ENCODE measurements at places on chromosomes 7 and 10.

DNA sequence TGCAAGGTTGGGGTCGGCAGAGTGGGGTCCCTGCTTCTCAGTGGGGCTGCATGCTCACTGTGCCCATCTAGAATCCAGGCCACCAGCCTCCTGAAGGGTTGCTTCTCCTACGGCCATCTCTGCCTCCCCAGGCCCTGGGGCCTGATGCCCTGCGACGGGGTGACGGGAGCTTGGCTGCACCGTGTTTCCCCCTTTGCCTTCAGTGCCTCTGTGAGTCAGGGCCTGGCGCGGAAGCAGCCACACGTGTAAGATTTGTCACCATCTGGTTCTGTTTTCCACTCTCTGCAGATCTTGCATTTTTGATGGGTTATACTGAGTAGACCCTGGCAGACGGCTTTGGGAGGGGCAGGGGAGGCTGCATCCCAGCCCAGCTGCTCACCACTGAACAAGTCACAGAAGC lies 7.2 kb downstream of the ADAMTS14 start:
- DNase-seq, result no peak

DNA sequence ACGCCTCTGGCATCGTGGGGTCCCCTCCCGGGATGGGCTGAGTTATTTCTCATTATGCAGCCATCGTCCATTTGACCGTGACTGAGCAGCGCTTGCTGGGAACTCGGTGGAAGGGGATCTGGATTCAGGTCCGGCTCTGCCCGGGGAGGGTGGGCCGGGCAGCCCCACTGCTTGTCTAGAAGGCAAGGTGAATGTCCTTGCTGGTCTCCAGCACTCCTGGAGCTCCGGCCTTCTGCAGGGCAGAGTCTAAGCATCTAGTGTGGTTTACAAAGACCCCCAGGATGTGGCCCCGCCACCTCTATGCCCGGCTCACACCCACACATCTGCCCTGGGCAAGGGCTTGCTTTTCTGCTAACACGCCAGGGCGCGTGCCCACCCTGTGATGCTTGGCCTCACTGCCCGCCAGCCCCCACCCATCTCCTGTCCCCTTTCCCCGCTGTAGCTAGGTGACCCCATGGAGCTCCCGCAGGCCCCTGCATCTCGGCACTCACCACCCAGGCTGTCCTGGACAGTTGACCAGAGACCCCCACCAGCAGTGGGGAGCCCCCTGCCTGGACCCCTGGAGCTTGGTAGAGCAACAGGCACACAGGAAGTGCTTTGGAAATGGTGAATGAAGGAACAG lies 151.0 kb upstream of the CHST15 start:
- DNase-seq, result no peak

DNA sequence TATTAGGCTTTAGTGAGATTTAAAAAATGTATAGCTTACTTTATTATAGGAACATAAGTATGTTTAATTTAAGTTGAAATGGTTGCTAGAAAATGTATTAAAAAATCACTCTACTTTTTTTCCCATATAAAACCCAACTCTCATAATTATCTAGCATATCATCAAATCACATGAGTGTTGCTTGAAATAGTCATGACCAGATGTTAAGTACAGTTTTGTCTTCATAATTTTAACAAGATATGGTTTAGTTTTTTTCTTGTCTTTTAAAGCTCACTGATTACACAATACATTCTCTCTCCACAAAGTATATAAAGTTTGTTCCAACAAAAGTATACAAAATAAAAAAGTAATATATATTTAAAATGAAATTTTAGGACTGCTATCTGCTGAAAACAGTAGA lies 82.8 kb downstream of the HGF start:
- no peak for DNase-seq

DNA sequence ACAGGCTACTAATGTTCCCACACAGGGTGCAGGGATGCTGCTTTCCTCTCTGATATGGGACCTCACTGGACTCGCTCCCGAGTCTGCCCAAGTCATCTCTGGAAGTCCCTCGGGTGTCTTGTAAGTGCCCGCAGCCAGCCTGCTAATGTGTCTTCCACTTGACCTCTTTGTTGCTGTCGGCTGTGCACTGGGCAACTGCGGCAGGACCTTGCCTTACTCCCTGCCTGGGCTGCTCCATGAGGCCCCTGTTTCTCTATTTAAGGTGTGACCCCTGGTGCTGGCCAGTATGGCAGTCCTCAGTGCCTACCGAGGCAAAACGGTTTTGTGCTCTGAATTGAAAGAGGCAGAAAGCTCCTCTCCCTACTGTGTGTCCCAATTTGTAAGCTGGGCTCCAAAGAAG lies 88.8 kb upstream of the DUSP5 start:
- DNase-seq, result no peak

- DNase-seq, result no peak
These were observed 33.3 kb downstream of the A1CF start for GRCh38 chr10:50851884-50852671.

DNA sequence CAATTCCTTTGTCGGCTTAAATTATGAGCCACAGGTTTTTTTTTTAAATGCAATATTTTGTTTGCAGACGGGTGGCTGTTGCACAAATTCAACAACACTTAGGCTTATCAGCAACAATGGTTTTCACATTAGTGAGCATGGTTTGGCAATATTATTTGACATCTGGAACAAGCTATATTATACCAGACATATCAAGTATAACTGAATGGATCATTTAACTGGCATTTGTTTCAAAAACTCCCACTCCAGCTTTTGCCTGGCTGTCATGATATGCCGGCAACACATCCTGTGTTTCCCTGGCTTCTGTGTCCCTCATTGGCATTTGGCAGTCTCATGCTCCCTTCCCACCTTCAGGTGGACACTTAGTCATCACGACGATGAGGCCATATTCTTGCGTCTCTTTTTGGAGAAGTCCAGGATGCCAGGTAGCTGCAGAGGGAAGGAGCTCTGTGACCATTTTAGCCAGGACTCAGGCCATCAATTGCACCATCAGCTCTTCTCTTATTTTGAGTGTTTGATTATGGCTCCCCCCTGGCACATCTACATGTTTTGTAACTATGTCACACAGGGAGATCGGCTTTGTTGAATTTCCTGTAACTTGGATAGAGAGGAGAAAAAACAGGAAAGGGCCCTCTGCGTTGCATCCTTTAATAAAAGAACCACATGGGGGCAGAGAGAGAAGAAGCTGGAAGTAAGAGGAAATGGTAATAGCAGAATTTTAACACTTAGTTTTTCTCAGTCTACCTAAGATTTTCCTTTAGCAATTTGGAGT lies 413.9 kb downstream of the LRMDA start:
- DNase-seq, result no peak

- no peak for DNase-seq
These were observed 651 bp downstream of the MYO3A start for GRCh38 chr10:25934621-25935139.

- no peak for DNase-seq
These were observed 19.0 kb downstream of the CALML5 start for GRCh38 chr10:5480162-5480941.

GRCh38 chr10:130808686-130809085 lies 502.8 kb downstream of the TCERG1L start:
- DNase-seq, result no peak

DNA sequence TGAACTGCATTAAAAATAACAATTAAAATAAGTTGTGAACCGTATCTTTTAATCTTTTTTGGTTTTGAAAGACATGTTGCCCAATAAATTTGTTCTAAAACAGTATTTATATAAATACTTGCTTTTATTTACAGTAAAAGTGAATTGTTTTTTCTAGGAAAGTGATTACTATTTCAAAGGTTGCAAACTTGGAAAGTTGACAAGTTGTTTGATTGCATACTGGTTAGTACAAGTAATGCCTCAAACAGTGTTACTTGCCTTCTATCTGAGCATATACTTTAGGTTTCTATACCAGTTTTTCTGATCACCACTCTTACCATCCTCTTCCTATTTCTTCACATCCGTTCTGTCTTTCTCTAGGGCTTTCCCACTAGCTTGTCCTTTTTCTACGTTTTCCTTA lies 212.6 kb downstream of the FOXP2 start:
- DNase-seq, result no peak

GRCh38 chr7:105790996-105791395 lies 85.4 kb downstream of the ATXN7L1 start:
- DNase-seq, result no peak

- no peak for DNase-seq
These were observed 11.8 kb upstream of the PDCD4 start for GRCh38 chr10:110859973-110860376.

DNA sequence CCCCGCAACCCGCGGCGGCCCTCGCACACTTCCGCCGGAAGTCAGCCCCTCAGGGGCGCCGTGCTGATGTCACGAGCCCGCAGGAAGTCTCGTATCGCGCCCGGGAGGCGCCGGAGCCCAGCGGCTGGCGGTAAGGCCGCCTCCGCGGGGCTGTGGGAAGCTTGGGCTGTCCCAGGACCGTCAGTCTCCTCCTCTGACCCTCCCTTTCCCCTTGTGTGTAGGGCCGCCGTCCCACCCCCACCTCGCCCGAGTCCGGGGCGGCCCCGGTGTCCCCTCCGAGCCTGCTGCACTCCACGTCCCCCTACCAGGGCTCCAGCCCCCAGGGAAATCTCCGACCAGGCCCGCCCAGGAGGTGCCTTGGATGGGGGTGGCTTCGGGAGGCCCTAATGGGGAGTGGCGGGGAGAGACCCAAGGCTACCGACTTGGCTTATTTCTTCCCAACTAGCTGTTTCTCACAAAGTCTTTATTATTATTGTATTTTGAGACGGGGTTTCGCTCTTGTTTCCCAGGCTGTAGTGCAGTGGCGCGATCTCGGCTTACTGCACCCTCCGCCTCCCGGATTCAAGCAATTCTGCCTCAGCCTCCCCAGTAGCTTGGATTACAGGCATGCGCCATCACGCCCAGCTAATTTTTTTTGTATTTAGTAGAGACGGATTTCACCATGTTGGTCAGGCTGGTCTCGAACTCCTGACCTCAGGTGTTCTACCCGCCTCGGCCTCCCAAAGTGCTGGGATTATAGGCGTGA lies at the start of gene ZDHHC4:
Gene ZDHHC4 (plus strand): TSS at position 86 of the 745 bp plus-strand sequence. CDS start 3,108 bp downstream, outside the sequence.
- DNase-seq, result peak; percentile 75

DNA sequence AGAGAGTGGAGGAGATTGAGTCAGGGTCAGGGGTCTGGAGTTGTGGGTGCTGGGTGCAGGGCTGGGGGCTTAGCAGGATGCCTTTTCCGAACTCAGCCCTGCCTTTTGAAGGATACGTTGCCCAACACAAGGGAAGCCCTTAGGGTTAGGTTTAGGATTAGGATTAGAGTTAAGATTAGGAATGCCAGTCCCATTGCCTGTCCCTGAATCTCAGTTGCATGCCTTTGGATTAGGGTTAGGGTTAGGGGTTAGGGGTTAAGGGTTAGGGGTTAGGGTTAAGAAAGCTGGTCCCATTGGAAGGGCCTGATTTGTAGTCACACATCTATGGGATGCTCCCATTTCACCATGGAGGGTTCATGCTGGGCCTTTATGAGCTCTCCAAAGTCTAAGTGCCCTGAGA lies 20.8 kb upstream of the ZNF488 start:
- no peak for DNase-seq

DNA sequence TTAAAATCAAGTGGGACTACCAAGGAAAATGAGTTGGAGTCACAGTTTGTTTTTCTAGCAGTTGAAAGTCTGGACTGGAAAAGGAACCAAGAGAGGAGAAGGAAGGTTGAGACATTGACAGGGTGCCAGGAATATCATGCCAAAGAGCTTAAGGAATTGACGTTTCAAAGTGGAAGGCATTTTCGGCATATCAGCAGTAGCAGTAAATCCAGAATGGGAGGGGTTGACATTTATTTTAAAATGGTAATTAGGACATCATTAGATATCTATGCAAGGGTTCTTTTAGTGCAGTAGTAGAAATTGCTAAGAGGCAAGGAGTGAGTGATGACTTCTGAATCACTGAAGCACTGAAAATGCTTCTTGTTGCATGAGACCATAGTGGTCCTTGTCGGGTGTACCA lies 335.9 kb upstream of the PLXDC2 start:
- no peak for DNase-seq

GRCh38 chr7:84210301-84210700 lies 15.7 kb upstream of the SEMA3A start:
- no peak for DNase-seq

- DNase-seq, result no peak
These were observed 445.1 kb upstream of the ZMIZ1 start for GRCh38 chr10:78623578-78624215.

DNA sequence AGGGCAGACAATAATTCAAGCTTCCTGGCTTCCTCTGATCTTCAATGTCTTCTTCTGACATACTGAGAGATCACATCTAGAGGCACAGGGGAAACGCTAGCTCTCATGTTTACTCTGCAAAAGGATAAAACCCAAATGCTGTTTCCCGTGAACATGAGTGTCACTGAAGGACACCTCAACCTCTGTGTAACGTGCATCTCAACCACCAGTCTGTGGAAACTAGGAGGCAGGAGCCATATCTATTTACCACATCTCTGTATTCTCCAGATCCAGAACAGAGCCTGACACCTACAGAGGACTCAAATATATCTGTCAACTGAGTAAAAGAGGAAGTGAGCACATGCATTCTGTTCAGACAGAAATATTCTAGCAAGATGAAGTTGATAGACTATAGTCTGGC lies 140.3 kb upstream of the TARP start:
- no peak for DNase-seq

DNA sequence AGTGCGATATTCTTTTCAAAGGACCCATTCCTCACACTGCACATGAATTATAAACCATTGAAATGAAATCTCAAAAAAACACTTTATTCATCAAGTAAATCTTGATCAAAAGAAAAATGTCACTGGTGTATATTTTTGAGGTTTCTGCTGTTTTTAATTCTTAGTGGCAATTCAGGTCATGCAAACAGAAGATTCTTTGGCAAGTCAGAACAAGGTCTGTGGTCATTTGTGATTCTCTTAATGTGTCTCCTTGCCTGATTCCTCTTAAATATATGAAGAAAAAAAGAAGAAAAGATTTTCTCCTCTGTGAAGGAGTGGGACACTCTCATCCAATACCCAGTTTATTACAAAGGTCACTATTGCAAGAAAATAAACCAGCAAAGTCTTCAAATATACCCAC lies 308.2 kb upstream of the BMPER start:
- no peak for DNase-seq

GRCh38 chr10:13053794-13054462 lies 46.0 kb upstream of the OPTN start:
- DNase-seq, result no peak

DNA sequence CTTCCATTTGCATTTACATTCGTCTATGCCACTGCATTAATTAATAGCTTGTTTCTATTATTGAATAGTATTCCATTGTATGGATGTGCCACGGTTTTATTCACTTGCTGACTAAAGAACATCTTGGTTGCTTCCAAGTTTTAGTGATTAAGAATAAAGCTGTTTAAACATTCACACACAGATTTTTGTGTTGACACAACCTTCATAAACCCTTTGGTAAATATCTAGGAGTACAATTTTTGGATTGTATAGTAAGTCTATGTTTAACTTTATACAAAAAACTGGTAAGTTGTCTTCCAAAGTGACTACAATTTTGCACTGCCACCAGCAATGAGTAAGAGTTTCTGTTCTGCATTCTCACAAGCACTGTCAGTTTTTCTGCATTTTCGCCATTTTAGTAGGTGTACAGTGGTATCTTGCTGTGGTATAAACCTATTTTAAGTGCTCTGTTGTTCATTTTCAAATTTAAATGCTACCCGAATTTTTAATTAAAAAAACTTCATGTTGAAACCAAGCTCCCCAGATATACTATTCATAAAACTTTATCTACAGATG lies 121.4 kb downstream of the RNF133 start:
- no peak for DNase-seq

All from stimulated activated CD8-positive, alpha-beta memory T cell treated with anti-CD3 and anti-CD28 coated beads, Interleukin-7, amount 100 ng/mL, for 1 hour (primary cell).